ENCODE measurements at places on chromosomes 1 and 21.

DNA sequence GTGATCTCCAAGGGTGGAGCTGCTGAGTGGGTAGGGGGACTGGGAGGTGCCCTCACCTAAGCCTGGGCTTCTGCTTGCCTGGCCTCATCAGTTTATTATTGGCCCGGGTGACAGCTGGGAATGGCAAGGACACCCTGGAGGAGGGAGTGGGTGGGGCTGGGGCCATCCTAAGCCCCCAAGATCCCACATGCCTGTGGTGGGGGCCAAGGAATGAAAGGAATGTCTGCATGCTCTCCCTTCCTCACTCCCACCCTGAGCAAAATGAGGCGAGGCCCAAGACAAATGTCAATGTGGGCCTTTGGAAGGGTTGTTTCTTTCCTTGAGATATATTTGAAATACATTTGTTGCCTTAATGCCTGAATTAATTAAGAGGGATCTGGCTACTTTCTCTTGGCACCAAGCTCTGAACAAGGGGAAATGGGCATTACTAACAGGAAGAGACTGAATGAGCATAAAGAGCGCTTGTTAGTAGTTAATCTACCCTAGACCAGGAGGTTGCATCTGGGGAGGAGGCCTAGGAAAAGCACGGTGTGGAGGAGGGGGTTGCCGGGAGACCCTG lies 19.7 kb upstream of the CHI3L1 start:
- no peak for DNase-seq

- DNase-seq, result no peak
These were observed 1346.1 kb downstream of the BRINP3 start for GRCh38 chr1:189131576-189131975.

DNA sequence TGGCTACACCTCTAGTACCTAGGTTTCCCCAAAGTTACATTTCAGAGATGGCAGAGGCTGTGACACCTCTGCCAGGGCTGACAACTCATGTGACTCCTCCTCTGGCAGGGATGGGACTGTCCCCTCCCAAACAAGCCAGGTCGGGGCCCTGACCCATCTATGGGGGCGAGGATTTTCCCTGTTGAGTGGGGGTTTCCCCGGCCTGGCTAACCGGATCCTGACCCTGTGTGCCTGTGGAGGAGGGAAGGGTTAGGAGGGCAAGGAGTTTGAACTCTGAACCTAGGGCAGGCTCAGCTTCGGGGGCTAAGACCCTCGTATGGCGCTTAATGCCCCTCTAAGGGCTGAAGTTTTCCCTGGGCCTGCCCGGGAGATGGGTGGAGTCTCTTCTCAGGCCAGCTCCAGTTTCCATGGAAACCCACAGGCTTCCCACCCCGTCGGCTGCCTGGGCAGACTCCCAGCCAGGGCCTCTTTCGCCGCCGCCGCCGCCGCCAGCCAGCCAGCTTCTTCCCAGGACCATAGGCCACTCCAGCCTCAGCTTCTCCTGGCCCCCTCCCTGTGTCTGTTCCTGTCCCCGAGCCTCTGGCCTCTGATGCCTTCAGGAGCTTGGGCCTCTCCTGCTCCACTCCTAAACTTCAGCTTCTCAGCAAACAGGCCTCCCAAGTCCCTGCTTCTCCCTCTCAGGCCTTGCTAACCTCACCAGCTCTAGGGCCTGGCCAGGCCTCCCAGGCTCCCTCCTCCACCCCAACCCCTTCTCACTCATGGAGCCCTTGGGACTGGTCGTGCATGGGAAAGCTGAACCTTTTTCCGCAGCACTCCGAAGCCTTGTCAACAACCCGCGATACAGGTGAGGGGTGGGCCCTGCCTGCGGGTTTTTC lies at the start of gene BTBD19:
TSS of gene BTBD19 (plus strand) at position 461 of the 875 bp plus-strand sequence. CDS start at position 759, 298 bp downstream.
- no peak for DNase-seq

DNA sequence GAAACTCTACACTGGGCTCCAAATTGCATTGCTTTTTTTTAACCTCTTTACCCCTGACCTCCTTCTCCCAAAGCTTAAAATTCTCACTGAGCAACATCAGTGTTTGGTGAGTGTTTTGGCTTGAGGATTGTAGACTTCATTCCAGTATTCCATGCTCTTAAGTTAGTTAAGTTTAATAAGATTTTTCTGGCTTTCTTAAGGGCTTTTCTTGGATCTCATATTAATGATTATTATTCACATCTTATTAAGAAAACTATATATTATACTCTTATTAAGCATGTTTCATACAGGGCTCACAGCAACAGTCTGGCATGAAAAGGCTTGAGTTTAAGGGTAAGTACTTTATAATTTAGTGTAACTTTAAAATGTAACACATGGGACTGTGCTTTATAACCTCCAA lies 141.8 kb downstream of the DISP1 start:
- no peak for DNase-seq

DNA sequence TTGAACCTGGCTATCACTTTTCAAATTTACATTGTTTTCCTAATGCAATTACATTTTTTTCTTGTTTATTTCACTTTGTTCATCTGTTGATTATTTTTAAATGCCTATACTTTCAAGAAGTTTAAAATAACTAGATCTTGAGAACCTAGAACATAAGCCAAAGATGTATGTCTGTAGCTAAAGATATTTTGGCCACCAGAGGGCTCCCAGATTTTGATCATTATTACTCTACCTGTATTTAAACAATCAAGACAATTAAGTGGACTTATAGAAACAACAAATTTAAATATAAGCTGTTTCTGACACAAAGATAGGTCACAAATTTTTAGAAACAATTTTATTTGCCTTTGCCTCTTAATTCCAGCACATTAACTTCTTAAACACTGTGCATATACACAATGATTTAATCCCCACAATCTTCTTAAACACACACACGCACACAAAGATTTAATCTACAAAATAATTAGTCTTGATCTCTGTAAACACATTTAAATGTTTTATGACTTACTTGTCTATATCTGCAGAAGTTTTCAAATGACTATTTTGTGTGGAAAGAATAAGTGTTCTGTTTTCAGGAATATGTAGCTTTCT lies 380.0 kb downstream of the DSCAM start:
- no peak for DNase-seq

GRCh38 chr1:177246710-177247580 lies 76.2 kb downstream of the BRINP2 start:
- DNase-seq, result no peak

DNA sequence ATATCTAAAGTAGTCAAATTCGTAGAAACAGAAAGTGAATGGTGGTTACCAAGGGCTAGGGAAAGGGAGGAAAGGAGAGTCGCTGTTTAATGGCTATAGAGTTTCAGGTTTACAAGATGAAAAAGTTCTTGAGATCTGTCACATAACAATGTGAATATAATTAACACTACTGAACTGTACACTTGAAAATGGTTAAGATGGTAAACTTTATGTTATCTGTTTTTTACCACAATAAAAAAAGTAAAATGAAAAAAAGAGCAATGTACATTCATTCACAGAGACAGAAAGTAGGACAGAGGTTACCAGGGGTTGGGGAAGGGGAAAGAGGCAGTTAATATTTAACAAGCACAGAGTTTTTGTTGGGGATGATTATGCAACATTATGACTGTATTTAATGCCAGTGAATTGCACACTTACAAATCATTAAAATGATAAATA lies 53.3 kb upstream of the SEC16B start:
- no peak for DNase-seq

DNA sequence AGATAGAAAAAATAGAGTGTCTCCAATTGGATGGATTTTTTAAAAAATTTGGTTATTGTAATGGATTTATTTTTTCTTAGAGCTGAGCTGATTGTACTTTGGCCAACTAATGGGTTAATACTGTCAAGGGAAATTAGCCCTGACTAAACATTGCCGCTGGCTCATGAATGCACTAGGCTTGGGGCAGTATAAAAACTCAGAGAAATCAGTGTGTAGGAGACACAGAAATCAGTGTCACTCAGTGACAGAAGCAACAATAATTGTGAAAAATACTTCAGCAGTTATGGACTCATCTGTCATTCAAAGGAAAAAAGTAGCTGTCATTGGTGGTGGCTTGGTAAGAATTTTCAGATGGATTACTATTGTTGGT lies at the start of gene KMO:
TSS of gene KMO (plus strand) at position 217 of the 370 bp plus-strand sequence. CDS start at position 284, 67 bp downstream.
- no peak for DNase-seq

DNA sequence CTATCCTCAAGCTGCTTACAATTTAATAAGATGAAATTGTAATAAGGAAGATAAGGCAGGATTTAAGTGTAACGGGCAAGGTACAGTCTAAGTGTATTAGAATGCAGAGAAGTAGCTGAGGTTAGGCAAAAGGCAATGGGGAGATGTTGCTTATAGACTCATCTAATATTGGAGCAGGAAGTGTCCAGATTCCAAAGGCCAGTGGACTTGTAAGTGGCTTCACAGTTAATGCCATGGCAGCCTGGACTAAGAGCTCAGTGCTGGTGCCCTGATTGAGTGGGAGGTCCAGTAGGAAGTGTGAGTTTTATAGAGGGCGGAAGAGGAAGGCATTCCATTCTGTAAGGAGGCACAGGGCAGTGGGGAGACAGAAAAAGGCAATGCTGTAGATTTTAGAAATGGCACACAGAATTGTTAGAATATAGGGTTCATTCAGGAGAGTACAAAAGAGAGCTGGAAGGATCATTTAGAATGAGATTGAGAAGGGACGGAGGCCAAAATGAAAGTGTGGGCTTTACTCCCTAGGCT lies 12.6 kb downstream of the MAP3K21 start:
- DNase-seq, result no peak

DNA sequence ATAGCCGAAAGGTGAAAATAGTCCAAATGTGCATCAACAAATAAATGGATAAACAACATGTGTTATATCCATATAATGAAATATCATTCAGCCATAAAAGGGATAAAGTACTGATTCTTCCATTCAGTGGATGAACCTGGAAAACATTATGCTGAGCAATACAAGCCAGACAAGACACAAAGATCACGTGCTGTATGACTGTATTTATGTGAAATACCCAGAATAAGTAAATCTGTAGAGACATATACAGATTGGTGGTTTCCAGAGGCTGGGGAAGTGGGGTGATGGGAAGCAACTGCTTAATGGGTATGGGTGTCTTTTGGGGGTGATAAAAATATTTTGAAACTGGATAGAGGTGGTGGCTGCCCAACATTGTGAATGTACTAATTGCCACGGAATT lies 13.3 kb upstream of the GSTM4 start:
- DNase-seq, result no peak

- DNase-seq, result no peak
These were observed 36.2 kb upstream of the F13B start for GRCh38 chr1:197103300-197103699.

DNA sequence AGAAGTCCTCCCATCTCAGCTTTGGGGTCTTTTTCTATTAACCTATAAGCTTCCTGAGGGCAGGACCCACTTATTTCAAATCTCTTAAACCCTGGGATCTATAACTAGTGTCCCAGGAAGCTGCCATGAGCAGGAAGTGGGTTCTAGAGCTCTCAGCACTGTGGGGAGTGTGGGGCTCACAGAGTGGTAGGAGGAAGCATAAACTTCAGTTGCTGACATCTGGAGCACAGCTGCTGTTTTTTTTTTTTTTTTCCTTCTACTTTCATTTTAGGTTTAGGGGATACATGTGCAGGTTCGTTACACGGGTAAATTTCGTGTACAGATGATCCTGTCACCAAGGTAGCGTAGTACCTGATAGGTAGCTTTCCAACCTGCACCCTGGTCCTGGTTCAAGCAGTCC lies 59.3 kb downstream of the AK4 start:
- DNase-seq, result no peak

DNA sequence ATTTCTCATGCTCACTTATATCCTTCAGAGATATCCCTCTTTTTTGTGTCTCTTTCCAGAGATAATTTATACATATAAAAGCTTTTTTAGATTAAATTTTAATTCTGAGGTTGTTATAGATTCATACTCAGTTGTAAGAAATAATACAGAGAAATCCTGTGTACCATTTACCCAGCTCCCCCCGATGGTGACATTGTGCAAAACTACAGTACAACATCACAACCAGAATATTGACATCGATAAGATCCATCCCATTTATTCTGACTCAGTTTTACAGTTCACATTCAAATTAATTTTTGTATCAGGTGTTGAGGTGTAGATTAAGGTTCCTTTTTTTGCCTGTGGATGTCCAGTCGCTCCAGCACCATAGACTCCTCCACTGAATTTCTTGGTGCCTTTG lies 14.3 kb downstream of the DMRTB1 start:
- no peak for DNase-seq

DNA sequence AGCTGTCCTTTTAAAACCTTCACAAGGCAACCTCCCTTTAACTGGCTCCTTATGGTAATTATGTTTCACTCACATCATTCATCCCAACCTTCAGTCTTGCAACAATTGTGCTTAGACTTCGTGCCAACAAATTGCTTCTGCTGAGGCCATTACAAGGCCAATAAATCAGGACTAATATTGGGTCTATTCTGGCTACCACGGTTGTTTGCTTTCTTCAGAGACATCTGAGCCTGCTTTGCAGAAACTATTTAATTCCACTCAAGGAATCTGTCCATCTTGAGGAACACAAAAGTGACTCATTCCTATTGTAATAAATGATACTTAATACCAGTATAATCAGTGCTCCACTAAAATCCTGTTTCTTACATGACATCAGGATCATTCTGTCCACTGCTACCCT lies 2.6 kb upstream of the GSTM4 start:
- no peak for DNase-seq

DNA sequence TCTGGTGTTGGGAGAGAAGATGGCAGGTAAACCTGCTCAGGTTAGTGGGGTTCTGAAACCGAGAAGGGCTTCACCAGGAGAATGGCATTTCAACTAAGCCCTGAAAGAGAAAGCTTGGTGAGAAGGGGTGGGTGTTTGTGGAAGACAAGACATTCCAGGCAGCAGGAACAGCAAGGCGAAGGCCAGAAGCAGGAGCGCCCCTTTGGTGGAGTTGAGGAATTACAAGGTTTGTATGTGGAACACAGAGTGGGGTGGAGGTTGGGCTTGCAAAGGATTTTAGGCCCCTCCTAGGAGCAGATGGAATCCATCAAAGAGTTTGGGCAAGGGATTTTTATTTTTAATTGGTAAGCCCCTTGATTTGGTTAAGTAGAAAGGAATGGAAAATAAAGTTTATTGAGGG lies 24.8 kb upstream of the ELOA start:
- DNase-seq, result no peak

- no peak for DNase-seq
These were observed 1.9 kb downstream of the DDAH1 start for GRCh38 chr1:85462931-85463649.

DNA sequence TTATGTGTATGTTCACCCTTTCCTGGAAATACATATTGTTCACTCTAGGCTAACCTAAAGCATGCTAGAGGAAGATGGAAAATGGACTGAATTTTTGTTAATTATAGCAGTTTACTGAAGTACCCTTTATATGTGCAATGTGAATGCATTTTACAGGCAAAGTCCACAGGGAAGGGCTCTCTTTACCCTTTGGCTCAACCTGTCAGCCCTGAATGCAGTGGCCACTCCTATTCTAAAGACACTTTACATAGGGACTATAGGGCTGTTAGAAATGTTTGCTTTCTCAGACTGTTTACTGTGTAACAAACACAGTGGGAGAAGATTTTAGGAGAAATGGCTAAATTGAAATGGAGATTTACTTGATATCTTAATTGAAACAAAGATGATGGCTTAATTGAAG lies 78.5 kb downstream of the BRINP2 start:
- no peak for DNase-seq

- DNase-seq, result no peak
These were observed 779 bp downstream of the SON start for GRCh38 chr21:33543505-33544129.

- DNase-seq, result no peak
These were observed 88.3 kb downstream of the AK5 start for GRCh38 chr1:77370161-77370560.

- no peak for DNase-seq
These were observed 22.3 kb downstream of the SLC9A1 start for GRCh38 chr1:27132624-27133023.

- no peak for DNase-seq
These were observed 64.2 kb downstream of the ACOT7 start for GRCh38 chr1:6329396-6329795.

- no peak for DNase-seq
These were observed 644 bp downstream of the UBE4B start for GRCh38 chr1:10033359-10033845.

Measured in naive B cell (primary cell).